ENCODE measurements at places on chromosomes 16 and 17.

- no peak for DNase-seq
Observed at GRCh38 chr17:56635641-56636040, 42.1 kb downstream of the NOG start.

GRCh38 chr16:68644296-68644695 is 814 bp upstream of the CDH3 start:
- DNase-seq = no peak

GRCh38 chr16:71526111-71526631 is at the start of gene CHST4:
TSS of gene CHST4 (plus strand) at chr16:71526426. CDS start at chr16:71536678, 10,252 bp downstream.
- DNase-seq = no peak

DNA sequence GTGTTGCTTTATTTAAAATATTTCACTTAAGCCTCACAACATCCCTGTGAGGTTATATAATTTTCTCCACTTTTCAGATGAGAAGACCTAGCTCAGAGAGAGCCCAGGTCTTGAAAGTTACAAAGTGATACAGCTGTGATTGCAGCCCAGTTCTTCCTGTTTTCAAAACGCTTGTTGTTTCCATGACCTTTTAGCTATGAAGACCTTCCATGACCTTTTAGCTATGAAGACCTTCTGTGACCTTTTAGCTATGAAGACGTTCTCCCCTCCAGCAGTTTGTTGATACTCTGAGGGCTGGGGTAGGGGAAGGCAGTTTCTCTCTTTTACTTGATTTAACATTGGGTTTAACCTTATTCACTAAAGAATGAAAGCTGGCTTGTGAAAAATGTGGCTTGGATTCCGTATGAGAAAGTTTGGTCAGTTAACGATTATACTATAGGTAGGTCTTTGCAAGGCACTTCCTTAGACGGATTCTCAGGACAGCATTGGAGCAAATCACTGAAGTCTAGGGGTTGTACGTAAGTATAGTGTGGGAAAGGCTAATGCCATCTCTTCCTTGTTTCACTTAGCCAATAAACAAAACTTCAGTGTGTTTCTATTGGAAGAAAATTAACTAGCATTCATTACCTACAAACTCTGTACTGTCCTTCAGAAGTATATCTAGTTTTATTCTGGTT is 20.7 kb downstream of the PHKB start:
- no peak for DNase-seq

GRCh38 chr17:1626333-1626732 is 2.3 kb downstream of the SLC43A2 start:
- no peak for DNase-seq

- DNase-seq = no peak
Observed at GRCh38 chr16:11072420-11073153, 128.2 kb downstream of the CLEC16A start.

DNA sequence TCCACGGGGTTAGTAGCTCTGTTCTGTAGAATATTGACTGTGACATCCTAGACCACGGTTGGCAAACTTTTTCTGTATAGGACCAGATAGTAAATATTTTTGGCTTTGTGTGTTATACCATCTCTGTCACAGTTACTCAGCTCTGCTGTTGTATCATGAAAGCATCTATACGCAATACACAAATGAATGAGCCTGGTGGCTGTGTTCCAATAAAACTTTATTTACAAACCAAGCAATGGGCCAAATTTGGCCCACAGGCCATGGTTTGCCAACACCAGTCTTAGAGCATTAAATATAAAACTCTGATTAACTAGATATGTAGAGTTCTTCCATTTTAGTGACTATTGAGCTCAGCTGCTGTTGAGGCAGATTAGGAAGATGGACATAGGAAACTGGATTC is 132.7 kb downstream of the MAP2K6 start:
- no peak for DNase-seq

GRCh38 chr17:20096430-20096829 is 87.3 kb downstream of the SPECC1 start:
- DNase-seq = no peak

- DNase-seq = no peak
Observed at GRCh38 chr16:67372664-67373063, 20.6 kb downstream of the TPPP3 start.

DNA sequence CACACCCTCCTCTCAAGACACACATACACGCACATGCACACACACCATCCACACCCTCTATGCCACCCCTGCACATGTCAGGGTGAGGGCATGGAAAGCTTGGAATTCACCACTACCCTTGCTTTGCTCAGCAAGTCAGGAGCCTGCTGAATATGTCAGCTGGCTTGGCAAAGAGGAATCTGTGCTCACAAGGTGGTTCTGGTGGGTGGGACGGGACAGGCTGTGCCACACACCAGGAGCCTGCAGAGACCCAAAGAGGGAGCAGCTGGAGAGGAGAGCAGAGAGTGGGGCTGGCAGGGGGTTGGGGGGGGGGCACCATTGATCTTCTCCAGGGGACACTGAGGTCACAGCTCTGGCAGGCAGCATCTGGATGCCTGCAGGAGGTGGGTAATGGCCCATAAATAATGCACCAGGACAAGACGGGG is 48.7 kb upstream of the NDRG4 start:
- DNase-seq = no peak
